ENCODE measurements at places on chromosomes 3 and 15. TPM values are rescaled to one million over a fixed set of nuclear protein-coding genes. Genes with fewer than 3 reads are reported as not detected.

DNA sequence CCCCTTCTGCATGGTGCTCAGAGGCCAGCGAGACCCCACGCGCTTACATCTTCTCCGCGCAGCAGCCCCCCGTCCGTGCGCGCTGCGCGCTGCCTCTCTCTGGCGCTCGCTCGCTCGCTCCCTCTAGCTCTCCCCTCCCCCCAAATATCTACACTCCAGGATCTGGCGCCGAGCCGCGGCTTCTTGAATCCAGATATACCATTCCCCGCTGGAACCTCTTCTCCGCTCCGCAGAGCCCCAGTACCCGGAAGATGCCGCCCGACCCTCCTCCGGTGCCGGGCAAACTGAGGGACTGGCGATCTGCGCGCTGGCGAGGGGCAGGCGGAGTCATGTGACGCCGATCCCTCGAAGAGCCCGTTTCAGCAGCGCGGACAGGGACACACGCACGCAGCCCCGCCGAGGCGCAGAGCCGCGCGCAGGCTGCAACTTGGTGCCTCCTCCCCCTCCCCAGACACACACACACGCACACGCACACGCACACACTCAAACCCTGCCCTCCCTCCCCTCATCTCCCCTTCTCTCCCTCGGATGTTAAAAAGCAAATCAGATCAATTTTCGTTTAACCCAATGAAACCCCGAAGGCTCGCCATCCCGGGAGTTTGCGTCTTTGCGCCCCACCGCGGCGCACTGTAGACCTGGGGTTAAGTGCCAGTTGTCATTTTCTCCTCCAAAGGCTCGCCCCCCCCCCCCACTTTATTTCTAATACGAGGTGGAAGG lies at the start of gene RASGRF1:
Gene RASGRF1 (minus strand): TSS at position 294 of the 717 bp plus-strand sequence. CDS start 282 bp downstream, at position 12.
- DNase-seq = no peak

DNA sequence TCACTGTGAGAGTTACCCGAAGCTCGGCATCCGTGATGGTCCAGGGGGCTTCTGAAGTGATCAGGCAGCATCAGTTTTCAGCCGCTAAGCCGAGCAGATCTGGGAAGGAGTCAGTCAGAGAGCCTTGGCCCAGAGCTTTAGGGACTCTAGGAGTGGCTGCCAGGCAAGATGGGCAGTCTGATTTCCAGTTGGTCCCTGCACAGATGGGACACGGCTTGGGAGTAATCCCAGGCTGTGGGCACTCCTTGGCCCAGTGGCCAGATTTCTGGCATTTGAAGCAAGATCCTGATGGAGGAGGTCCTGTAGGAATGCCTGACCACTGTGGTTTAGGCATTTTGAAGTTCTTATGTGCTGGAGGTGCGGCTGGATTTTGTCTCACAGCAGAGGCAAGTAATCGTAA lies 10.5 kb upstream of the IP6K2 start:
- DNase-seq = no peak

DNA sequence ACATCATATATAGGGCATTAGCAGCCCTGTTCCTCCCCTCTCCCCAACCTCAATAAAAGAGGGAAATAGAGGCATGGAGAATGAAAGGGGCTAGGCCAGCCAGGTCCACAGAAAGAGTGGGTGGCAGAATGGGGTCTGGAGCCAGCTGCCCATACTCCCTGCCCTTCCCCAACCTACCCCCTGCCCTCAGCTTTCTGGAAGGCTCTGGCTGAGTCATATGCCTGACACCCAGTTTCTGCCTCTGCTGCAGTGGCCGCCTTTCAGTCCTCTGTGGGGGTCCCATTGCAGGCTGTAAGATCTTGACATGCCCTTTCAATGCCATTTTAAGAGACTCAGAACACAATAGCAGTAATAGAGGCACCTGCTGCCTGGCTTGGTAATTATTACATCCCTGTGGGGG lies 95.7 kb downstream of the LINGO1 start:
- DNase-seq = no peak

DNA sequence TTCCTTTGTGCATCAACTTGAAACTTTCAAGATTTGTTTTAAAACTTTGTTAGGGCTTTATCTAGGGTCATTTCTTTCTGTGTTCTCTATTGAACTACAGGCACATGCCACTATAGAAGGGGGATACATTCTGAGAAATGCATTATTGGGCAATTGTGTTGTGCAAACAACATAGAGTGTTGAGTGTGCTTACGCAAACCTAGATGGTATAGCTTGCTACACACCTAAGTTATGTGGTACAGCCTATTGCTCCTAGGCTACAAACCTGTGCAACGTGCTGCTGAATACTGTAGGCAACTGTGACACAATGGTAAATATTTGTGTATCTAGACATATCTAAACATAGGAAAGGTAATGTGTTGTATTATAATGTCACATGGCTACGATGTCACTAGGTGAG lies 33.0 kb upstream of the KLF13 start:
- DNase-seq = no peak

CKMT1B gene
- total RNA-seq = not detected

DNA sequence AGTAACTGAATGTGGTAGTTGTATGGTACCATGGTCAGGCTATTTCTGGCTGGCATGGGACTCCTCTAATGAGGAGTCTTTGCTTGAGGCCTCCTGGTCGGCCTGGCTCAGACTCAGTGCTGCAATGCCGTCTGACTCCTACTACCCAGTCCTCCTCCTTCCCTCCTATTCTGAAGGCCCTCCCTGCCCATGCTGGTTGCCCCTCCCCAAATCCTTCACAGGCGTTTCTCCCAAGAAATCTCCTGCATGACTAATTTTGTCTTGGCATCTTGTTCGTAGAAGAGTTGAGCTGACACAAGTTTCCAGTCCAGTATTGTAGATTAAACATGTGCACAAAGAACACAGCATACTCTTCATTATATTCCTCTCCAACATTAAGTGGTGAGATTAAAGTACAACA lies 115.5 kb downstream of the NFKBIZ start:
- no peak for DNase-seq

PFN2 gene
- total RNA-seq = 94.9 TPM

GRCh38 chr15:51667478-51667877 lies 13.8 kb upstream of the SCG3 start:
- no peak for DNase-seq

DNA sequence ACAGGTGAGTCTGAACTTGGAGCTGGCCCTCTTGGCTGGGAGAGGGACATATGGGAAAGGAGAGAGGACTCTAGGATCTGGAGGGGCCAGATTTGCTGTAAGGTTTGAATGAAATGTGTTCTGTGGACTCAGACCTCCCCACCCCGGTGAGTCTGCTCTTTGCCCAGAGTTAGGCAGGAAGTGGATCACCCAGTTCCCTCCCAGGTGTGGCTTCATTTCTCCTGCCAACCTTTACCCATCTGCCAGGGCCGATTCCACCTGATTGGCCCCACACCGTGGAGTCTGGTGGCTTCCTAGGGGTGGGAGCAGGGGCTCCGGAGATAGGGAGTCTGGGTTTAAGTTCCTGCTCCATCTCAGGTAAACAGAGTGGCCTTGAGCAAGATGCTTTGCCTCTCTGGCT lies 25.5 kb downstream of the CD276 start:
- DNase-seq = no peak

DNA sequence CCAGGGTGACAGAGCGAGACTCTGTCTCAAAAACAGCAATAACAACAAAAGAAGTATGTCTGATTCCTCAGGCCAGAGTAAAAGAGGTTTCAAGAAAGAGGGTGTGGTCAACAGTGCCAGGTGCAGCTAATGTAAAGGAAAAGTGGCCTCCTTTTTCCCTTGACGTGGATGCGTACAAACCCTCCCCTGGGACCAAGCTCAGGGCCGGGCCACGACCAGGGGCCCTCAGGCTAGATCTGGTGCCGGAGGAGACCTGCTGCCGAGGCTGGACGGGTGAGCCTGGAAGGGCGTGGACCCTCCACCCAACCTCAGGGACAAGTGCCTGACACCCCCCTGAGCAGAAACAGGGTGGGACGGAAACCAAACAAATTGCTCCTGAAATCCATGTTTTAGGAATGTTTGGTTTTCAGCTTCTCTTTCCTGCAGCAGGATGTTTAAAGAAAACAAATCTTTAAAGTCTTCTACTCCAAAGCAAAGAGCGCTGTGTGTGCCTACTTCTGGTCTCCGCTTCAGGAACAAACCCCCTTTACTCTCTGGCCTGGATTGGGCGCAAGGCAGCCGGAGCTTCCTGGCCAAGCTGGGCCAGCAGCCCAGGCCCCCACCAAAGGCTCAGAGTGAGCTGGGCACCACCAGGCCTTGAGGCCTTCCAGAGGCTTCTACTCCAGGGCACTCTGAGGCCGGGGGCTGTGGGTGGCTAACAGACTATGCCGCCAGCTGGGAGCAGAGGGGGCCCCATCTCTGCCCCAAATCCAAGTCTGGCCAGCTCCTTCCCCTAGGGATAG lies 21.4 kb downstream of the ZDHHC19 start:
- DNase-seq = no peak

NLGN1 gene
- total RNA-seq = 3.0 TPM

DNA sequence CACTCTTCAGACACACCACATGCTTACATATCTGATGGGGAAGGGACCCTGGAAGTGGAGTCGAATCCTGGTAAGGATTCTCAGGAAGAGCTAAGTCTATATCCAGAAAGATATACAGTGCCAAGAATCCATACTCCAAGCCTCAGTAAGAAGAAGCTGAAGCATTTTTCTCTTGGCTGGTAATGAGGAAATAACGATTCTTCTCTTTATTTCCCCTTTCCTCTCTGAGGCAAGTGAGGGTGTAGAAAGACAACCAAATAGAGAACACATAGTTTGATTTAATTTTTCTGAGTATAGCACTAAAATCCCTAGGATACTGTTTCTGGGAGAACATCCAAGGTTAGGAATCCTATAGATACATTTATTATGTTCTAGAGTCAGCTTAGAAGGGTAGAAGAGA lies 857.3 kb downstream of the TUSC7 start:
- no peak for DNase-seq

DNA sequence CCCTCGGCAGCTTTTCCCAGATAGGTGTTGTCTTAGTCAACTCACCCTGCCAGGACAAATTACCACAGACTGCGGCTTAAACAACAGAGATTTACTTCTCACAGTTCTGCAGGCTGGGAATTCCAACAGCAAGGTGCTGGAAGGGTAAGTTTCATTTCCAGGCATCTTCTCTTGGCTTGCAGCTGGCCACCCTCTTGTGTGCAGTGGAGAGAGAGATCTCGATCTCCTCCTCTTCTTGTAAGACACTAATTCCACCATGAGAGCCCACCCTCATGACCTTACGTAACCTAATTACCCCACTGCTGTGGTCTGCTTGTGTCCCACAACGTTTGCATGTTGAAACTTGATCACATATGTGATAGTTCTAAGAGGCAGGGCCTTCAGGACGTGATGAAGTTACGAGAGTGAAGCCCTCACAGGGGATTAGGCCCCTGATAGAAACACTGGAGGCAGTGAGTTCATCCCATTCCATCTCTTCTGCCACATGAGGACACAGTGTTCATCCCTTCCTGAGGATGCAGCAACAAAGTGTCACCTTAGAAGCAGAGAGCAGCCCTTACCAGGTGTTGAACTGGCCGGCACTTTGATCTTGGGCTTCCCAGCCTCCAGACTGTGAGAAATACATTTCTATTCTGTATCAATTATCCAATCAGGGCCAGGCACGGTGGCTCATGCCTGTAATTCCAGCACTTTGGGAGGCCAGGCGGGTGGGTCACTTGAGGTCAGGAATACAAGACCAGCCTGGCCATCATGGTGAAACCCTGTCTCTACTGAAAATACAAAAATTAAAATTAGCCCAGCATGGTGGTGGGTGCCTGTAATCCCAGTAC lies 247.7 kb downstream of the PLCL2 start:
- DNase-seq = no peak

DNA sequence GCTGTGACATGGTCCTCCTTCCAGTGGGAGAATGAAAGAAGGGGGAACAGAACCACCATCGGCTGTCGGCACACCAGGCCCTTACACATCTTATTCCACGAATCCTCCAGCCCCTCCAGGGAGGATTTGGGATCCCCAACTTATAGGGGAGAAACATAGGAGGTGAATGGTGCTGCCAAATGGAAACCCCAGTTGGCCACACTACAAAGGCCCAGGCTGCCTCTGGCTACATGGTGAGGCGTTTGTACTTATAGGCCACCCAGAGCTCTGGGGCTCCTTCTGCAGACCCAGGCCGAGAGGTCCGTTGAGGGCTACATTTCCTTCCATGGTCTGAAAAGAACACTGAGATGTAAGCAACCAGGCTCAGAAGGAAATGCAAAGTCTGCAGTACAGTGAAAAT lies 12.0 kb downstream of the AMOTL2 start:
- DNase-seq = no peak

DNA sequence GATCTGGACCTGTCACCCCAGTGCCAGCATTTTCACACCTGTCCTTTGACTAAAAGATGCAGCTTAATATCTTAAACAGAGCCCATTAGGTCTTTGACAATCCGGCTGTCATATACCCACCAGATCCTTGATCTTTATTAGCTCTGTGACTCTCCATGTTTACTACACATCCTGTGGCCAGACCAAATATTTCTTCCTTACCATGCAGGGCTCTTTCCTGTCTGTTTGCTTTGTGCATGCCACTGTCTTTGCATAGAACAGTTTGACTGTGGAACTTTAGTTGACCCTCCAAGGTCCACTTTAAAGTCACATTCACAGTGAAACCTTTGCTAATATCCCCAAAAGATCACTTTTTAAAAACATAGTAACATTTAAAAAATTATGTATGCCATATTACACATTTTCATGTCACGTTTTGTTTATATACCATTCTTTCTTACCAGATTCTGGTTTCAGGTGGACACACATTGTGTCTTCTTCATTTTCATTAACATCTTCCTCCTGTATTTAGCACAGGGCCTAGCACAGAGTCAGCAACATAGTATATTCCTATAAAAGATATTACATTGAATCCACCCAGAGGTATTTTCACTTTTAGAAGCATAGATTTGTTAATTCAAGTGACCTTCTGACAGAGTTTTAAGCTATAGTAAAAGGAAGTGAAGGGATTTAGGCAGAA lies 95.8 kb downstream of the RAP2B start:
- no peak for DNase-seq

BFSP2 gene
- not detected for total RNA-seq

SLC51A gene
- total RNA-seq = not detected

- DNase-seq = no peak
Measured at GRCh38 chr3:171156401-171157010, 130.0 kb upstream of the SLC2A2 start.

GRCh38 chr3:150376001-150376848 lies 31.9 kb upstream of the TSC22D2 start:
- peak; percentile 14 for DNase-seq

GATM gene
- total RNA-seq = not detected

DNA sequence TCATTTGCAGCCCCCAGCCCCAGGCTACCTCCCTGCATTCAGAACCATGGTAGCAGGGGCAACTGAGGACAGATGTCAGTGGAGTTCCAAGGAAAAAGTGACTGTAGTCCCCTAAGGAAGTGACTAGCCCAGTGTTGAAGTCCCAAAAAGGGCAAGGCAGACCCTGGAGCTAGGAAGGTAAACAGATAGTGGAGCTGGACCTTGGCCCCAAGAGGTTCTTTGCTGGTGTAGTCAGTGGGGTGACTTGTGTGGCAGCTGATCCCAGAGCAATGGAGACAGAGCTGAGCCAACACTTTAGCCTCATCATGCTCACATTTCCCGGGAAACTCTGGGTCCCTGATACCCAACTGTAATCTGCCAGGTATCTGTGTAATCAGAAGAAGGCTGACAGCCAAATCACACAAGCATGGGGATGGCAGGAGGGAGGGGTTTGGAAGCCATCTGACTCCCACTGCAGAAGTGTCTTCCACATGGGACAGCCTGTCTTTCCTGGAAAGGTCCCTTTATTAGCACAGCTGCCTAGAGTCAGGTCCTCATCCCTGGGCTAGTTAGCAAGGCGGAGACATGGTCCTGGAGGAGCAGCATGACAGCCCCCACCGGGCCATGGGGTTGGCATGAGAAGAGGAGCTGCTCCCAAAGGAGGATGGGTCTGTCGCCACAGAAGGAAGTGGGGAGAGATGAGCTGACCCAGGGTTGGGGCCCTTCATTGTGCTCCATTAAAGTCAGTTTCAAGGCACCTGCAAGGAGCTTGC lies 39.8 kb downstream of the PXYLP1 start:
- DNase-seq = no peak

DPPA4 gene
- 0.92 TPM for total RNA-seq
